Stimulated activated CD8-positive, alpha-beta memory T cell treated with anti-CD3 and anti-CD28 coated beads, Interleukin-2, amount 100 ng/mL, for 1 hour (primary cell): ENCODE measurements at places on chromosomes 2 and 18.

DNA sequence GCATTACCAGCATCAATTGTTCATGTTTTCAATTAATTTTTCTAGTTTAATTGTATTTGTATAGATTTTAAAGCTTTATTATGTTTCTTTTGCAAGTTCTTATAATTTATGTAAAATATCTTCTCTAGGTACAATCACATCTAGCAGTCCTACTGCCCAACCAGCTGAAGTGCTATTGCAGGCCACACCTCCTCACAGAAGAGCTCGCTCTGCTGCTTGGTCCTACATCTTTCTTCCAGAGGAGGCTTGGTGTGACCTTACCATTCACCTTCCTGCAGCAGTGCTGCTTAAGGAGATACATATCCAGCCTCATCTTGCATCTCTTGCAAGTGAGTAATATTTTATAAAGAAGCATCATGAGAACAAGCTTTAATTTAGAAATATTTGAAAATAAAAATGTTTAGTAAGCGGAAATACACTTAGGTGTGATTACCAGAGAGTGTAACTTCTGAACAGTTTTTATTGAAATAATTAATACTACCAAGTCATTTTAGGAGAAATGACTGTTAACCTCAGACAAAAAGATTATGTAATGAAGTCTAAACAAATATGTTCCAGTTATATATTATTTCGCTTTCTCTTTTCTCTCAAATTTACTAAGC lies 122.9 kb upstream of the TTC27 start:
- no peak for DNase-seq

GRCh38 chr2:25806941-25807340 lies 71.3 kb downstream of the ASXL2 start:
- DNase-seq: no peak

DNA sequence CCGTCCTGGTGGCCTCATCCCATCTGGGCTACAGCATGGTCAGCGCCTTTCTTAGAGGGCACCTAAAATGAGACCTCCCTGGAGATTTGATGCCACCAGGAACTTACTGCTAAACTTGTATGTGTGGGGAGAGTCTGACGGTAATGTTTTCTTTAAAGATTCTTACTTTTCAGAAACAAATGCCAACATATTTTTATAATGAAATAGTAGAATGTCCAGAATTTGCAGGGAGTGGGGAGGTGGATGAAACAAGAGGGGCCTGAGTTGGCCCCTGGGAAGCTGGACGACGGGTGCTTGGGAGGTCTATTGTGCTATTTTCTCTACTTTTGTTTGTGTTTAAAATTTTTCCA lies 118.8 kb upstream of the CTDP1 start:
- DNase-seq: no peak

DNA sequence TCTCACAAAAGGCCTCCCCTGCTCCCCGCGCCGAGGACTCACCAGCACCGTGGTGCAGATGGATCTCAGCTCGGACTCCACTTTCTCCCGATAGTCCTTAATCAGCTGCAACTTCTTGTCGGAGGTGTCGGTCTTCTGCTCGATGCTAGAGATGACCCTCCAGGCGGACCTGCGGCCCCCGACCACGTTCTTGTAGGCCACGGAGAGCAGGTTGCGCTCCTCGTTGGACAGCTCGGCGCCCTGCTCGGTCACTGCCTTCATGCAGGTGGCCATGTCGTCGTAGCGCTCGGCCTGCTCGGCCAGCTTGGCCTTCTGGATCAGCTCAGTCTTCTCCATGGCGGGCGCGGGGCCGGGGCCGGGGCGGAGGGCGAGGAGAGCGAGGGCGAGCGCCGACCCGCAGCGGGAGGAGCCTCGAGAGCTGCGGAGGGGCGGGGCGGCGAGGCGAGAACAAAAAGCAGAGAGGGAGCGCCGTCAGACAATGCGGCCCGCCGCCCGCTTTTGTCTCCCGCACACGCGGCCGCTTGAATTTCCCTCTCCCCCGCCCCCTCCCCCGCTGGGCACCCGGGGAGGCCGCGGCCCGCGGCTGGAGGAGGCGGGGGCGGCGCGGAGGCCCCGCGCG lies 571 bp downstream of the YWHAQ start:
- peak; percentile 58 for DNase-seq

GRCh38 chr2:84212611-84213314 lies 246.3 kb downstream of the SUCLG1 start:
- DNase-seq: no peak

GRCh38 chr2:152453129-152453911 lies 118.3 kb downstream of the FMNL2 start:
- no peak for DNase-seq

DNA sequence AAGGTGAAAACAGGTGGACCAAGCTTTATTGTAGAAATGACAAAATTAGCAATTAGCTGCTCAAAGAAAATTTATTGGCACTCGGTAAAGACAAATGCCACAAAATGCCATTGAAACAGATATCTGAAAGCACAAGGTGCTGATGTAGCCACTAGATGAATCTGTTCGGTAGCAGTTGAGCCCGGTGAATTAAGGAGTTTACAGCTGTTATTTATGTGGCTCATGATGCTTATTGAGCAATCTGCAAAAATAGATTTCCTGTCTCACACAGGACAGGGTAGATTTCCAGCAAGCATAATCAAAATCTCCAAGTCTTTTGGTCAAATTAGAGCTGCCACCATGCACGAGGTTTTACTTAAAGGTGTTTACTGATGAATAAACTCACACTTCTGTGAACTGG lies 182.2 kb downstream of the PPP1R1C start:
- DNase-seq: no peak

- DNase-seq: no peak
Observed at GRCh38 chr2:28591711-28592335, 96.0 kb downstream of the PLB1 start.

DNA sequence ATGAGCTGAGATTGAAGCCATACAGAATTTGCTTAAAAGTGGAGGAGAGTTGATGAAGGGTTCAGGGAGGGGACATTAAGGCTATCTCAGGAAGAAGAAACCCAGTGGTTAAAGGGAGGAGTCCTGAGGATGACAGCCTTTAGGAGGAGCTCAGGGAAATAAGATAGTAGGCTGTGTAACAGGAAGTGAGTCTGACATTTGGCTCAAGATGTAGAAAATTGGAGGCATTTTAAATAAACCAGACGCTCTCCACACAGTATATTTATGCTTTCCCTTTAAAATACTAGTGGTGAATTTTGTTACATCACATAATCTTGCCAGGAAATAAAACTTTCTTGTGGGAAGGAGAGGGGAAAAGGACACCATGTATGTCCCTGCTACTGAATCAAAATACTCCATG lies 11.6 kb downstream of the KCNH7 start:
- no peak for DNase-seq

DNA sequence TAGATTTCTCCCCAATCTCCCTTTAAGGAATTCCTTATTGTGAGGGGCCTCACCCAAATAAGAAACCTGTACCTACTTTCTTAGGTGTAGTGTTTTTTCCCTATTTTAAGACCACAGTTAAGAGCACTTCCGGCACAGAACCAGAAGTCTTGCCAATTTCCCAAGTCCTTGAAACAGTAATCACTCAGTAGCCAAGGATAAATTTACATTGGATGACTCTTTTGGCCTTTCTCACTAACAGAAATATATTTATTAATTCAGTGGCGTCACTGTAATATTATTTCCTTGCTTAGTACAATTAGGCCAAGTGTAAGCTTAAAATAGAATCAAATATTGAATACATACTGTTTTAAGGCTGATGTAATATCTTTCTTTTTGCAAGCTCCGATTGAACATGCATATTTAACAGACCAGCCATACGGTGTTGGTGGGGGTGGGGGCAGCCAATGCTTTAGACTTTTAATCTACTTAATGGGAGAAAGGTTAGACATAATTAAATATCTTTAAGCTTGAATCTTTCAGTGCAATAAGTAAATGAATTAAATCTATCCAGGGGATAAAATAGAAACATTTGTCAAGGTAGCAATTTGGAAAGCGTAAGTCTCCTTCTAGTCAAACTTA lies 50.8 kb upstream of the ITGA6 start:
- DNase-seq: no peak

DNA sequence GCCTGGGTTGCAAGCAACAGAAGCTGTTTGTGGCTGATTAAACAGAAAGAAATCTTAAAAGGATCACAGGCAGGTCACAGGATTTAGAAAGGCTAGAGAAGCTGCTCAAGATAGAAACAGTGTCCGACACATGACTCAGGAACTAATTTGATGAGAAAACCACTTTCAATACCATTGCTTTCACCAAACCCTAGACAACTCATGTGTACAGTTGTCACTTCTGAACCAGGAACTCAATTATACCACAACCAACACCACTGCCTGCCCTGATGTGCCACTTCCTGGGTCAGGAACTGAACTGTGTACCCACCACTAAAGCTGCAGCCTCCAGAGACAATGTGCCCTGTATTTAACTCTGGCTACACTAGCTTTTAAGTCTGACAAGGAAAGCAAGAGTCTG lies 56.0 kb downstream of the TMEM247 start:
- DNase-seq: no peak

DNA sequence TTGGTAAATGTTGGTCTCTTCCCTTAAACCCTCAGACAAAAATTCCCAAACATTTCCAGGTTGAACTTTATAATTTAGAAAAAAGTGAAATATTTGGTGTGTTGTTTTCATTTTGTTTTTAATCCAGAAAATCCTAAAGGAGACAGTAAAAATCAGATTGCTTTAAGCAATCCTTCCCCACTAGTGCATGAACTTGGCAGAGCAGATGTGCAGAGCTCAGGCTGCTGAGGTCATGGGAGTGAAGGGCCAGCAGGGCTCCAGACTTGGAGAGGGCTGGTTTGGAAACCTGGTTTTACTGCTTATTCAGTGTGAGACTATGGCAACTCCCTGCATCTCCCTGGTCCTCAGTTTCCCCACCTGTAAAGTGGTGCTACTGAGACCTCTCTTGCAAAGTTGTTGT lies 66.7 kb upstream of the TEX51 start:
- no peak for DNase-seq

DNA sequence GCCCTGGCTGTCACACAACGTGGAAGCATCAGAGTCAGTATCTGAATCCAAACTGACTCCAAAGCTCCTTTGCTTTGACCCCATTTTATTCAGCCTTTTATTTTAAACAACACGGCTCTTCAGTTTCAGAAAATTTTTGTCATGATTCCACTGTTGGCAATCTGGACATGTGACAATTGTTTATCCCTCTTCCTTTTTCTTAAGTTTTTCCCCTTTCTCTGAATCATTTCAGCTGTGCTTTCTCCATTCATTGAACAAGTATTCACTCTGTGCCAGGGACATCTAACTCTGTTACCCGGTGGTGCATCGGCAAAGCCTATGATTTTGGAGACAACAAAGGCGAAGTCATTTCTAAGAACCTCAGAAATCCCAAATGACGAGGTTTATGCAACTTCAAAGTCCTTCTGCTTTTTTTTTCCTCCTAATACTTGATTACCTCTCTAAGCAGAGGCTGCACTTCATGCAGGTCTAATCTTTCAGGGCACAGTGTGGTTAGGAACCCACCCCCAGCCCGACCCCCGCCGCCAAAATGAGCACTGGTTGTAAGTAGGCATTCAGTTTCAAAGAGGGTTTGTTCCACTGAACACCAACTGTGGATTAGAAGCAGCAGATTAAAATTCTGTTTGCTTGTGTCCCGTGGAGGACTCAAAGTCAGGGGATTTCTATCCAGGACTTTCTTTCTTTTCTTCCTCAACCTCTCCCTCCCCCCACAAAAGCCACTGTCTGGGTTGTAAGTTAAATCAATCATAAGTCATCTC lies 18.6 kb downstream of the ST6GAL2 start:
- no peak for DNase-seq

- no peak for DNase-seq
Observed at GRCh38 chr2:73225513-73226360, 7.3 kb downstream of the PRADC1 start.

GRCh38 chr2:7016601-7017211 lies 99.5 kb downstream of the RNF144A start:
- DNase-seq: no peak

GRCh38 chr2:191197096-191197495 lies 46.3 kb upstream of the STAT4 start:
- no peak for DNase-seq

DNA sequence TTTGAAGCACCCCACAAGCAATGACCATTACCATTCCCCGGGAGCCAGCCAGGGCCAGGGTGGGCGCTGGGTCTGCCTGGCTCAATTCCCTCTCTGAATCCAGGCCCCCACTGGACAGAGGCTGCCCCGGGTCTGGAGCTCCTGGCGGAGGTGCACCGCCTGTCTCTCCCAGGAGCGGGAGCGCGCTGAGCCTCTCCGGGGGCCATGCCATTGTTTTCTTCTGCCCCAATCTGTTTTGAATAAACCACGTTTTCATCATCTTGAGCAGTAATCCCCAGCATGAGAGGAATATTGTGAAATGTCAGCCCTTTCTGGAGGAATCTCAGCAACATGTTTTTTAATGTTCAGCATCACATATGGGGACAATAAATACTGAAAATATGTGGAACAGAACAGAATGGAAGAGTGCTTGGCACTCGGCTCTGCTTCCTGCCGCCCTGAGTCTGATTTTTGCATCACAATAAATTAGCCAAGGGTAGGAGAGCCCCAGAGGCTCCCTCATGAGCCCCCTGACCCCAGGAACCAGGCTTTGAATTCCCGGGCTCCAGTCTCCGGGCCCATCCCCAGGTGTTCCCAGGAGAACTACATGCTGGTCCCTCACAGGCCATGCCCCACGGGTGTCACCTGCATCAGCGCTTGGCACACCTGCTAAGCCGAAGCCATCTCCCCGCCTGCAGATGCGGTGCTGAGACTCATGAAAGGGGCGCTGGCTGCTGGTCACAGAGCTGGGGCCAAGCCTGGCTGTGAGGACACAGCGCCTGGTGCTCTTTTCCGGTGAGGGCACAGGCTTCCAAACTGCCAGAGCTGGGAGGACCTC lies 88.8 kb downstream of the INHBB start:
- no peak for DNase-seq

DNA sequence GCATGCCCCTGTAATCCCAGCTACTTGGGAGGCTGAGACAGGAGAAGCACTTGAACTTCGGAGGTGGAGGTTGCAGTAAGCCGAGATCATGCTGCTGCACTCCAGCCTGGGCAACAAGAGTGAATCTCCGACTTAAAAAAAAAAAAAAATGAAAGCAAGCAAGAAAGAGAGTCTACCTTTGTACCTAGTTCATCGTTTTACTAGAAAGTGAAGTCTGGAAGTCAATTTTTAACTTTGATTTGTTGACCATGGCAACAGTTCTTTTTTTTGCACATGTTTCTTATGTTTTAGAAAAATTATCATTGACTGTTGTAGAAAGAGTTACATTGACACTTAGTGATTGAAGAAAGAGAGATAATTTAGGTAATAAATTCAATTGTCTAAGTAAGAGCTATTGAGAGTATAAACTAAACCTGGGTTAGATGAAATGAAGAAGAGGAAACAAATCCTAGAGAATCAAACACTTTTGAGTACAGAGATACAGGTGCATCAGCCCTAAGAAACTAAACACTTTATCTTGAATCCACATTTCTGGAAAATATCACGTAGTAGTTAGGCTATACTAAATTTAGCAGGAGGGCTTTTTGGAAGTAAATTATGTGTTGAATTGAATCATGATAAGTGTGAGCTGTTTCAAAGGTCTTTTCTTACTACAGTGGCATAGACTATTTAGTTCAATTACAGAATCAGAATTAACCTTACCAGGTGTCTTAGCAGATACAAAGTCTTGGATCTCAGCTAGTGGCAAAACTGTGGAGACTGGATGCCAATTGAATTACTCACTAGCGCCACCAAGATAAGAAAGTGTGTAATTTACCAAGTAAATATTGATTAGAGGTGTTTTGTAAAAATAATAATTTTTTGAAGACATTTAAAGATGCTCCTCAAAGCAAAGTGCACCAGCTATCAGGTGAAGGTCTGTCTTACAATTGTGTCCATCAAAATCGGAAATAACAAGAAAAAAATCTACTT lies 303.4 kb upstream of the NRXN1 start:
- DNase-seq: no peak

- no peak for DNase-seq
Observed at GRCh38 chr2:231862071-231862470, 64.1 kb downstream of the NPPC start.
